Uterus (tissue), 4 donors: ENCODE measurements at places on chromosomes 5 and 9. TPM values are rescaled to one million over a fixed set of nuclear protein-coding genes. Genes with fewer than 3 reads are reported as not detected.

Gene PCDHGB4
- total RNA-seq, result 16.7 TPM

- no peak for DNase-seq
Observed at GRCh38 chr9:78620303-78620702, 323.4 kb downstream of the PSAT1 start.

DNA sequence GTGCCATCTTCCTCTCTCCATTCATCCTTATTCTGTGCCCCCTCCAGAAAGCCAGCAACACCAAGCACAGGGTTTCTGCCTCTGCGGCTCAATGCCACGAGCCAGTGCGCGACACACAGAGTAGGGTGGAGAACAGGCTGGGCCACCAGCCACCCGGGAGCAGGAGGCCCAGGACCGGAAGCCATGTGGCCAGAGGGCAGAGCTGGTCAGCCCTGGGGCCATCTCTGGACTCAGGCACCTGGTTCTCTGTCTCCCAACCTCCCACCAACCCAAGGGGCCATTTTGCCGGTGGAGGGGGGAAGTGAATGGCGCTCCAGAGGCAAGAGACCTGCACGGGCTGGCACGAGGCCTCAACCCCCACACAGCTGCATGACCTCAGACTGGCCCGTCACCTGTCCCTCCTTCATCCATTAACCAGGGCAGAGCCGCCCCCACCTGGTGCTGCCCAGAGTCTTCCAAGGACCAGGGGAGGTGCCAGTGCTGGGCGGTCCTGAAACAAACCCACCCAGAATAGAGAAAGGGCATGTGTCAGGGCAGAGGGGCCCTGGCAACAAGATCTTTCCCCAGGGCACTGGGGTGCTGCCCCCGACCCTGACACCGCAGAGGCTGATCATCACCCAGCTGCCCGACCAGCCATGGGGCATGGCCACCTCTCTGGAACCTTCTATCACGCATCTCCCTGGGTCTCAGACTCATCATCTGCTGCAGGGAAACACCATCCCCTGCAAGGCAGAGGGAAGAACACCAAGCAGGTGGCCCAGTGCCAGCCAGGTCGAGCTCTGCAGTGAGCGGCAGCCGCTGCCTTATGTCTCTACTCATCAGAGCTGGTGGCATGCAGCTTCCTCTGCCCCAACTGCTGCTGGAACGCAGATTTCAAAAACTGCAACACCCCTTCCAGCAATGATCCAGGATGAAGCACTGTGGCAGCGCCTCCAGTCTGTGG, 11.9 kb downstream of the VAV2 start:
- DNase-seq, result no peak

Gene NR6A1
- 1.3 TPM for total RNA-seq

DNA sequence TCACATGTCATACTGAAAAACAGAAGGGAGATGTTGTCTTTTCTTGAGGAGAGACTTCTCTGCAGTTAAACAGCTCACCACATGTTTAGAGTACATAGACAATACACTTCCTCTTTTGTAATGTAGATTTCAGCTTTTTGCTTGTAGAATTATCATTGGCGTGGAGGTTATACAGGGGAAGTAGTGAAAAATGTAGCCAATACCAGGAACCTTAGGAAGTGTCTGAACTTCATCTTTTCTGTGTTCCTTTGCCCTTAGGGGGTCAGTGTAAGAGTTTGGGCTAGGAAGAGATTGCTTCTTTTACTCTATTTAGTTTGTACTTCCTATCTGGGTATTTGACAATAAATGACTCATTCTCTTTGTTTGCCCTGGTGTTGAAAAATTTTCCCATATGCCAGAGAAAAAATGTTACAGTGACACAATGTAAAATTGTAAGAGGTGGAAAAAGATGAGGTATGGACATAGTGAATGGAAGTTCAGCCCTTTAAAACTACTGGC, 21.0 kb upstream of the CDKN2B start:
- no peak for DNase-seq

Gene GABRA1
- not detected for total RNA-seq

Gene PDGFRB
- 133 TPM for total RNA-seq

DNA sequence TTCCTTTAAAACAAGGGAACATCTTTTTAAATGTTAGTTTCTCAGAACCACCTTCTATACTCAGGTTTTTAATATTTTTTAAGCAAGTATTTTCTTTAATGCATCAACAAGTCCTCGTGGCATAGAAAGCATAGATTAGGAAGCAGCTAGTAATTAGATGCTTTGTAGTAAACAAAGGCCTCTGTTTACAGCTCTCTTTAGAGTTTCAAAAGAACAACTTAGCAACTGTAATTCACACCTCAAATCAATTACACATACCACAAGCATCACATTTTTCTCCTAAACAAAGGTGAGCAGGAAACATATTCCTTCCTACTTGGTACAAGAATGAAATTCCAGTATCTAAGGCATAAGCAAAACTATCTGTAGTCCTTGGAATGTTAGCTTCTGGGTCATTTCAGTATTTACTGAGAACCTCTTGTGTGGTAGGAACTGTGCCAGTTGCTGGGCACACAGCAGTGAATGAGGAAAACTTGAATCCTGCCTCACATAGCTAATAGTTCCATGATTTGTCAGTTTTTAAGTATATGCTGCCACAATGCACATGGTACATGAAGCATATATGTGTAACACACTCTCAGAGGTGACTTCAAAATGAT, 249.1 kb downstream of the CEMIP2 start:
- DNase-seq, result no peak

DNA sequence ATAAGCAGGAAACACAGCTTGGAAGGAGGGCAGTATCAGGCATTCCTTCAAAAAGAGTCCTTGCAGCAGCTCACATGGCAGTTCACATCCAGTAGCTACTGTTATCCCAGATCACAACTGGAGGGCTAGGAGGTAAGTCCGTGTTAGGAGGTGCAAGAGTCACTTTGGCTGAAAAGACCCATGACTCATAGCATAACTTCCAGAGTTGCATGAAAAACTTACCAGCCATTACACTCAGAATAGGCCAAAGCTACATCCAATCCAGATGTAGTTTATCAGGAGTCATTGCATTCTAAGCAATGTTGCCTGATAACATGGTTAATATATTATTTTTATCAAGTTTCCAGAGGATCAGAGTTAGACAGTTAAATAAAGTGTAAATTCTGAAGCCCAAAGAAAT, 1126.4 kb upstream of the SEMA6A start:
- no peak for DNase-seq

Gene GTF2H2
- 44.4 TPM for total RNA-seq

Gene PWWP2A
- 13.6 TPM for total RNA-seq

Gene NR5A1
- total RNA-seq, result not detected

DNA sequence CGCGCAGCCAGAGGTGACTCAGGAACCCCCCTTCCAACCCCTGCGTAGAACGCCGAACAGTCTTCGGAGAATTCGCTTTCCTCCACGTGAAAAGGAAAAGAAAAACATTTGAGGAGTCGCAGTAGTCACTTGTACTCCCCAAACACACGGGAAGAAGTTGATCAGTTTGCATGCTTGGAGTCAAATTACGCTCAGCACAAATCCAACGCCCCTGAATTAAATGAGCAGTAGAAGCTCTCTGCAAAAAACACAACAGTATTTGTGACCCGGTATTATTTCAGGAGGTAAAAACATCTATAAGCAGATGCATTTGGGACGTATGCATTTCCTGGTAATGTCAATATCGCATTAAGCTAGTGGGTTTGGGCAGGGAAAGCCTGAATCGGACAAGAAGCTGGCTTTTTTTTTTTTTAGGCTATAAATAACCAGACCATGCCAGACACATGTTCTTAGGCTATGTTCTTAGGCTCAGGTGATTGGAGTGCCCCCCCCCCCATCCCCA, 854 bp upstream of the ARL15 start:
- DNase-seq, result no peak

GRCh38 chr5:41511241-41511640, 840 bp upstream of the PLCXD3 start:
- no peak for DNase-seq

Gene PCDHGA3
- total RNA-seq, result 5.1 TPM

DNA sequence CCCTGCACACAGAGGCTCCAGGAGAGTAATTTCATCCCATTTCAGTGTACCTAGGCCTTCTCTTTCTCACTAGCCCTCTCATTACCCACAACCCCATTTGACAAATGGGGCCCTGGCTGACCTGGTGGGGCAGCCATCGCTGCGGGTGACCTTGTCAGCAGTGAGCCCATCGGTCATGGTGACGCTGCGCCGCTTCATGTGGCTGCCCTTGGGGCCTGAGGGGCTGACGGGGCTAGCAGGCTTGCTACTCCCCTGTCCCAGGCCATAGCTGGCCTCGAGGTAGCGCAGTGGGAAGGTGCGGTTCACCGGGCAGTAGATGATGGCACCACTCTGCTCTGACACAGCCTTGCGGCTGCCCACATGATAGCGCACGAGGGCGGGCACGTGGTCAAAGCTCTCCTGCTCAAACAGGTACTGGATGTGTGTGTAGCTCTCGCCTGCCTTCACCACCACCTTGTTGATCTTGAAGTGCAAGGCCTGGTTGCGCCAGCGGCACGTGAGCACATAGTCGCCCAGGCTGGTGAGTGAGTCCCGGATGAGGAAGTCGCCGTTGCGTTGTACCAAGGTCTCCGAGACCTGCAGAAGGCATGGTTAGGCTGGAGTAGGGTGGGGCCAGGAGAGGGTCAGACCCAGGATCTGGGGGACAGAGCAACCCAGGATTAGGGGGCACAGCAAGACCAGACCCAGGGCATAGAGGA, 14.1 kb upstream of the TOR2A start:
- no peak for DNase-seq
